ENCODE measurements at places on chromosomes 6 and 20.

- DNase-seq, result no peak
These were observed 2.0 kb upstream of the CRIP3 start for GRCh38 chr6:43310624-43311023.

- DNase-seq, result no peak
These were observed 67.4 kb downstream of the SRC start for GRCh38 chr20:37413379-37413778.

- DNase-seq, result no peak
These were observed 3.1 kb downstream of the NOL4L start for GRCh38 chr20:32581839-32582658.

GRCh38 chr6:34223381-34223955 is 13.2 kb upstream of the HMGA1 start:
- DNase-seq, result no peak

GRCh38 chr6:125753218-125753936 is 3.9 kb downstream of the HEY2 start:
- DNase-seq, result no peak

All from mucosa of gallbladder (tissue), 1 donor.